Activated gamma-delta T cell treated with Interleukin-2 at 50 U/mL for 16 hours (primary cell): ENCODE measurements at places on chromosomes 7 and 10.

GRCh38 chr10:11705722-11706121, 36.5 kb upstream of the ECHDC3 start:
- no peak for DNase-seq

DNA sequence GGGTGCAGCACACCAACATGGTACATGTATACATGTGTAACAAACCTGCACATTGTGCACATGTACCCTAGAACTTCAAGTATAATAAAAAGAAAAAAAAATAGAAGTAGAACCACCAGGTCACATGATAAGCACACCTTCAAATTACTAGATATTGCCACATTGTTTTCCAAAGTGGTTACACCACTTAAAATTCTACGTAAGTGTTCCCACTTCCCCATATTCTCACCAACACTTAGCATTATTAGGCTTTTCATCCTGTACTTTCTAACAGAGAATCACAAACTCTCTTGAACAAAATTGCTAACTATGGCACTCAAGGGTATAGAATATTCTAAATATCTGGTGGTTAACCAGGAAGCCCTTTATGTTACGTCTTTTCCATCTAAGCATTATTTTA, 22.6 kb downstream of the SH3PXD2A start:
- DNase-seq, result no peak

- DNase-seq, result no peak
Measured at GRCh38 chr7:103297837-103298179, 573 bp downstream of the PMPCB start.

- DNase-seq, result no peak
Measured at GRCh38 chr7:148155000-148155399, 435.6 kb upstream of the C7orf33 start.
